ENCODE measurements at places on chromosomes 2 and 18.

DNA sequence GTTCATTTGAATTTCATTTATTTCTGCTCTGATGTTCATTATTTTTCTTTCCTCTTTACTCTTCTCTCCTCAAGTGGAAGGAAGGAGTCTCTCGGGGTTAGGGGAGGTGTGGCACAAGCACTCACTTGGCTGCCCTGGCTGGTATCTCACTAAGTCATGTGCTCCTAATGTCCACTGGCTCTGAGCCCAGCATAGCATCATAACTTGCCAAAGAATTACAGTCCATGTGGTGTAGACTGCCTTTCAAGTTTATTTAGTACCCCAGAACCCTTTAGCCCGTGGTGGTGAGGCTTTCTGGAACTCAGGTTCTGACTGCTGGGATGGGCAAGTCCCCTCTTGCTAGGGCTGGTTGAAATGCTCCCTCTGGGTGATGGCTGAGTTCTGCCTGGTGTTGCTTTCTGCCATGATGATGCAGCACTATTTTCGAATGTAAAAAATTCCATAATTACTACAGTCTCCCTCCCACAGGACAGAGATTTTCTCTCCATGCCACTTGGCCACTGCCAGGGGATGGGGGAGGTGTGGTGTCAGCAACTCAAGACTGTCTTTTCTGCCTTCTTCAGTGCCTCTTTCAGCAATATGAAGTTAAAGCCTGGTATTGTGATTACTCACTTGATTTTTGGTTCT is 22.2 kb downstream of the SPAG16 start:
- no peak for DNase-seq
- H3K27ac ChIP-seq: no peak overlapping the region
- H3K4me3 ChIP-seq: no peak overlapping the region
- no peaks in the 10 kb centered on the region for H3K27me3 ChIP-seq
- peaks cover 3% of the 10 kb centered on the region for H3K36me3 ChIP-seq

DNA sequence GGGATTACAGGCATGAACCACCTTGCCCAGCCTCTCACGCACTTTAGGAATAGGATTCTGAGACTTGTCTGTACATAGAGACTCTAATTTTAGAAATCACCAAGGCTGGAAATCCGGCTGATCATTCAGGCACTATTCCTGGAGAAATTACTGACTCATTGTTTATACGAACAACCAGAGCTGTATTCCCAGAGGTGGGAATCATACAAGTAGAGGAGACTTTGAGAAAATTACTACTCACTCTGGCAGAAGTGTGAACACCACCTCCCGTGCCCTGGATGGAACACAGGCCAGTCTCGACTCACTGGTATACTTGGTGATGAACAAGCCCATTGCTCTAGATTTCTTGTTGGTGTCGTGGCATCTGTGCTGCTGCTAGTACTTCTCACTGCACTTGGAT is 5.8 kb upstream of the ADNP2 start:
- no peak for DNase-seq
- H3K36me3 ChIP-seq: no peaks in the 10 kb centered on the region
- no peak overlapping the region for H3K4me3 ChIP-seq
- H3K4me1 ChIP-seq: no peaks in the 10 kb centered on the region
- H3K27me3 ChIP-seq: no peaks in the 10 kb centered on the region
- H3K27ac ChIP-seq: no peak overlapping the region

DNA sequence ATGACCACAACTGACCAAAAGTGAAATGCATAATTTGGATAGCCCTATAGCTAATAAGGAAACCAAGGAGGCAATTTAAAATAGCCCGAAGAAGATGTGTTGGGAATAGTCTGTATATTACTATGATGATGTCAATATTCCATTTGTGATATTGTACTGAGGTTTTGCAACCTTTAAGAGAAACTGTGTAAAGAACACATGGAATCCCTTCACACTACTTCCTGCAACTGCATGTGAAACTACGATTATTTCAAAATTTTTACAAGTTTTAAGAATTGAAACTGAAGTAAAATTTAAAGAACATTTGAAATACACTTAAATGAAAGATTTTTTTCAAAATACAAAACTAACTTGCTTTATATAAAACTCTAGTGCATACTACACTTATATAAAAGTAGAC is 504.3 kb upstream of the ID2 start:
- H3K27me3 ChIP-seq: no peaks in the 10 kb centered on the region
- H3K4me1 ChIP-seq: no peaks in the 10 kb centered on the region
- H3K27ac ChIP-seq: no peak overlapping the region
- H3K4me3 ChIP-seq: no peak overlapping the region

DNA sequence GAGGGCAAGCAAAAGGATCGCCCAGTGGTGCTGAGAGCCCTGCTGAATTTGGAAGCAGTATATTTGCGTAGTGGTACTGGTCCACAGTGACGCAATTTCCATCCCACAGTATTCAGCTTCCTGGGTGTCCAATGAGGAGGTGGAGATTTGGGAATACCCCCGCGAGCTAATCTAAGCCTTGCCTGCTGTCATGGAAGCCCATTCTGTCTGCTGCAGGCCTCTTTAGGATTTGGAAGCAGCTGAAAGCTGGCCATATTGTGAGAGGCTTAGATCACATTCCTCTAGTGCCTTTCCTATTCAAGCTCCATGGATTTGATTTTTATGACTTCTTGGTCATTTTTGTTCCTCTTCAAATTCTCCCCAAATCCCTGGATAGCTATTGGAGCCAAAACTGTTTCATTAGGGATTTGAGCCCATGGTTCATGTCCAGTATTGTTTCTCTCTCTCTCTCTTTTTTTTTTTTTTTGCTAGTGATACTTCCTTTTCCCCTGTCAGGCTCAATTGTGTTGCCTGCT is 22.3 kb upstream of the DYNC2LI1 start:
- no peaks in the 10 kb centered on the region for H3K36me3 ChIP-seq
- no peak for DNase-seq
- H3K27ac ChIP-seq: no peak overlapping the region
- no peaks in the 10 kb centered on the region for H3K4me1 ChIP-seq
- H3K27me3 ChIP-seq: no peaks in the 10 kb centered on the region

DNA sequence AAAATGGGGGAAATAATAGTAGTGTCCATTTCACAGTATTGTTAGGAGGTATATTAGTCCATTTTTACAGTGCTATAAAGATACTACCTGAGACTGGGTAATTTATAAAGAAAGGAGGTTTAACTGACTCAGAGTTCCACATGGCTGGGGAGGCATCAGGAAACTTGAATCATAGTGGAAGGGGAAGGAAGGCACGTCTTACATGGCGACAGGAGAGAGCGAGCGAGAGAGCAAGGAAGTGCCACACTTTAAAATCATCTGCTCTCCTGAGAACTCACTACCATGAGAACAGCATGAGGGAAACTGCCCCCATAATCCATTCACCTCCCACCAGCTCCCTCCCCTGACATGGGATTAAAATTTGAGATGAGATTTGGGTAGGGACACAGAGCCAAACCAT is 23.4 kb downstream of the MGAT5 start:
- H3K4me3 ChIP-seq: no peak overlapping the region
- H3K36me3 ChIP-seq: peaks cover 7% of the 10 kb centered on the region
- peaks cover 29% of the 10 kb centered on the region for H3K4me1 ChIP-seq
- H3K27ac ChIP-seq: no peak overlapping the region

- H3K36me3 ChIP-seq: no peaks in the 10 kb centered on the region
- H3K27me3 ChIP-seq: no peaks in the 10 kb centered on the region
- no peak overlapping the region for H3K27ac ChIP-seq
- no peak overlapping the region for H3K4me3 ChIP-seq
Observed at GRCh38 chr2:102591491-102592045, 27.8 kb upstream of the SLC9A2 start.

DNA sequence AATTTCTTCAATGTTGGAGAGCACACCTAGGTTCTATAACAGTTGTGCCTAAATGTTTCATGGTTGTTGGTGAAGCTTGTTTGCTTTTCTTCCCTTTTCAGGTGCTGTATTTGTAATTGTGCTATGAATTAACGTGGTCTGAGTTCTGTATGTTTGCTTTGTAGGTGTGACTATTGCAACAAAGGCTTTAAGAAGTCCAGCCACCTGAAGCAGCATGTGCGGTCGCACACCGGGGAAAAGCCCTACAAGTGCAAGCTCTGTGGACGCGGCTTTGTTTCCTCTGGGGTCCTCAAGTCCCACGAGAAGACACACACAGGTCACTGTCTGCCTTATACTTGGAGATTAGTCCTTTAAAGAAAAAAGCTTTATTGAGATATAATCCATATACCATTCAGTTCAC is 91.2 kb downstream of the ZNF236 start:
- H3K27me3 ChIP-seq: no peaks in the 10 kb centered on the region
- no peak overlapping the region for H3K4me3 ChIP-seq

DNA sequence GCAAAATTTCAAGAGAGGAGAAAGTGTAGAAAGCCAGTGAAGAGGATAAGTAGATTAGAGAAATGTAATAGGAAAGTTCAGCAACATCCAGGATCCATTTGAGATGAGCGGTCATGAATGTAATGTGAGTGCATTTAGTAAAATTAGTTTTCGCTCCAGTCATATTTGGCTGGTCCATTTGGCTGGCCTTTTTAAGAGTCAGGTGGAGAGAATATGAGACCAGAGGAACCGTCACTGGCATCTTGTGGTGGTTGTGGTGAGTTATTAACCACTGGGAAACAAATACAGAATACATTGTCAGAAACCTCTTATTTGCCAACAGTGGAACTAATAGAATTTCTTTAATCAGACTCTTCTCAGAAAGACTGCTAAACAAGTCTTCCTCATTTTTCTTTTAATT is 1064.3 kb upstream of the CDH2 start:
- no peaks in the 10 kb centered on the region for H3K36me3 ChIP-seq
- DNase-seq: no peak
- H3K27ac ChIP-seq: no peak overlapping the region
- H3K4me1 ChIP-seq: no peaks in the 10 kb centered on the region
- no peaks in the 10 kb centered on the region for H3K27me3 ChIP-seq
- no peak overlapping the region for H3K4me3 ChIP-seq

DNA sequence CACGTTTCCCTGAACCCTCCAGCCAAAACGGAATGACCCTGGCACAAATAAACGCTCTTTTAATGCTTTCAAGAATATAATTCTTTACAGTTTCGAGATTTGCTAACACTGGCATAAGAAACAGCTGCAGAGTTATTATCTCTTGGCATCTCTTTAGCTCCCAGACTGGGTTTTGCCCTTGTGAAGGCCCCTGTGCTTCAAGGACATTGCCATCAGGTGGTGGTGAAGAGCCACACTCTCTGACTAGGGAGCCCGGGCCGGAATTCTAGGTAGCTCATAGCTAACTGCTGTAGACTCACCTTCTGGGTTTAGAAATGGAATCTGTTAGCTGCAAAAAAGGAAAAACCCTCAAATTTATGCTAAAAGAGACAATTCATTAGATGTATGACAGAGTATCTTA is 13.3 kb upstream of the GALNT14 start:
- H3K4me1 ChIP-seq: no peaks in the 10 kb centered on the region
- DNase-seq: no peak
- H3K27me3 ChIP-seq: no peaks in the 10 kb centered on the region
- H3K36me3 ChIP-seq: no peaks in the 10 kb centered on the region
- no peak overlapping the region for H3K4me3 ChIP-seq

GRCh38 chr2:85900366-85900765 is 11.6 kb upstream of the ST3GAL5 start:
- H3K36me3 ChIP-seq: no peaks in the 10 kb centered on the region
- no peaks in the 10 kb centered on the region for H3K27me3 ChIP-seq
- DNase-seq: no peak
- H3K4me1 ChIP-seq: peaks cover 9% of the 10 kb centered on the region

GRCh38 chr2:69636395-69636794 is 7.1 kb downstream of the AAK1 start:
- peaks cover 42% of the 10 kb centered on the region for H3K36me3 ChIP-seq
- H3K4me3 ChIP-seq: no peak overlapping the region
- peaks cover 48% of the 10 kb centered on the region for H3K4me1 ChIP-seq
- no peaks in the 10 kb centered on the region for H3K27me3 ChIP-seq
- no peak for DNase-seq

Measured in T-cell (primary cell).